ENCODE measurements at places on chromosomes 1 and 21.

GRCh38 chr1:109762039-109762585 is 1.6 kb downstream of the EPS8L3 start:
- DNase-seq: no peak

DNA sequence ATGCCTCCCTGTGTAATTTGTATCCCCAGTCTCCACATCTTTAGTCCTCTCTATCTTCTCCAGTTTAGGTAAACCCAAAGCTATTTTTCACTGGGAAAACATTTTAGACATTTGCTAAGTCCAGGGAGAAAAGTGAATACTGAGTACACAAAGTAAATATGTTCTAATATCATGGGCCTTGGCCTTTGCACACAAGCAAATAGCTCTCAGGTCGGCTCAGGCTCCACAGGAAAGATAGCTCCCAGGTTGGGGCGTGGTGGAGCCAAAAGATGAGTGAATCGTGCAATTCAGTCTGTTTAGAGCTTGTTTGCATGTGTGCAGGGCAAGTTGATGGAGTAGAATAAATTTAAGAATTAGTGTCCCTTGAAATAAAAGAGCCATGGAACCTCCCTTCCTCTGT is 7.9 kb downstream of the RGSL1 start:
- no peak for DNase-seq

DNA sequence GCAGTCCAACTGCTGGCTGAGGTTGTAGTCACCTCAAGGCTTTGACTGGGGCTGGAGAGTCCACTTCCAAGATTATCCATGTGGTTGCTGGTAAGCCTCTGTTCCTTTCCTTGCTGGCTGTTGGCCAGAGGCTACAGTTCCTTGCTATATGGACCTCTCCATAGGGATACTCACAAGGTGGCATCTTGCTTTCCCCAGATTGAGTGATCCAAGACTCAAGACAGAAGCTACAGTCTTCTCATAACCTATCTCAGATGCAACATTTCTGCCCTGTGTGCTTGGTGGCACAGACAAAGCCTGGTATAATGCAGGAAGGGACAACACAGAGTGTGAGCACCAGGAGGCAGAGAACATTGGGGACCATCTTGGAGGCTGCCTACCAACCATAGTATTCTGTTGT is 111.8 kb downstream of the FNBP1L start:
- no peak for DNase-seq

- no peak for DNase-seq
Measured at GRCh38 chr1:99727575-99728185, 38.8 kb downstream of the FRRS1 start.

- DNase-seq: peak; percentile 12
Measured at GRCh38 chr1:100631015-100631551, 88.5 kb upstream of the VCAM1 start.
